ENCODE measurements at places on chromosomes 6 and 20.

GRCh38 chr6:54299542-54300269 lies 8.5 kb upstream of the TINAG start:
- H3K4me3 ChIP-seq, result no peak overlapping the region
- H3K4me1 ChIP-seq, result no peaks in the 10 kb centered on the region
- no peak overlapping the region for H3K27ac ChIP-seq

- no peak overlapping the region for H3K27ac ChIP-seq
- no peak overlapping the region for H3K4me3 ChIP-seq
- H3K4me1 ChIP-seq, result no peaks in the 10 kb centered on the region
Observed at GRCh38 chr6:46103441-46104115, 26.2 kb upstream of the ENPP4 start.

GRCh38 chr6:157635388-157636244 lies 187.4 kb upstream of the SNX9 start:
- DNase-seq, result no peak
- no peak overlapping the region for H3K4me3 ChIP-seq
- H3K27ac ChIP-seq, result no peak overlapping the region
- peaks cover 19% of the 10 kb centered on the region for H3K4me1 ChIP-seq
- peaks cover 3% of the 10 kb centered on the region for H3K27me3 ChIP-seq
- H3K36me3 ChIP-seq, result peaks cover 14% of the 10 kb centered on the region

GRCh38 chr20:48820649-48820973 lies 7.2 kb downstream of the PREX1 start:
- H3K4me1 ChIP-seq, result peaks cover 60% of the 10 kb centered on the region
- DNase-seq, result no peak
- no peak overlapping the region for H3K4me3 ChIP-seq
- peaks cover 47% of the 10 kb centered on the region for H3K36me3 ChIP-seq

DNA sequence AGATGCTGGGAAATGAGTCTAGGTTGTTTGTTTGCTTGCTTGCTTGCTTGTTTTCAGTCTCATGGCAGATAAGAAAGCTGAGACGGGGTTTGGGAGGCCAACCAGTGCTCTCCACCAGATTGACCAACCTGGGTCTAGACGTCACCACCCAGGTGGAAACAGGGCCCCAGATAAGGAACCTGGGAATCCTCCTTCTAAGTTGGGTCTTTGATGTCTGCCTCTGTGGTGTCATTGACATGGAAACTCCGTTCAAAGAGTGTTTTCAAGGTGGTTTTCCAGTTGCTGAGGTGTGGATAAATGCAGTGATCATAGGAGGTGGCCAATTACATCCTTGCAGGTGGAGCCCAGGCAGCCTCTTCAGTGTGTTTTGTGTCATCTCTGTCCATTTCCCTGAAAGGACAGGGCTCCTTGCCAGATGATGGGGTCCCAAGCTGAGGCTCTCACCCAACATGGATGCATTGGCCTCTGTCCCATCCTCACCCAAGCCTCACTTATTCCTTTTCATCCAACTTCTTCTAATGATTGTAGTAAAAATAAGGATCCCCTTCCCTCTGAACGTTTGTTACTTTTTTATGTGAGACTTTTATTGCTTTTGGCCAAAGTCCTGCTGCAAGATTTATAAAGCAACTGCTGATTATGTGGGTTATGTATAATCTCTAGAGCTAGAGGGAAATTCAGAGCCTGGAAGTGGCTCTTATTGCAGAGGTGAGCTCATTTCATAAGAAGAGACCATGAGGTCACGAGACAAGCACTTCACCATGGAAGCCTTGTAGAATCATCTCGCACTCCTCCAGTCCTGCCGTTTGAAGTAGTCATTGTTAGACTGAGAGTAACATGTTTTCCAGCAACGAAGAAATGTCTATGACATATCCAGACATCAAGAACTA lies 32.0 kb upstream of the SYNDIG1 start:
- H3K27me3 ChIP-seq, result peaks cover 2% of the 10 kb centered on the region
- no peak for DNase-seq
- no peak overlapping the region for H3K4me3 ChIP-seq
- H3K27ac ChIP-seq, result no peak overlapping the region
- peaks cover 22% of the 10 kb centered on the region for H3K4me1 ChIP-seq

DNA sequence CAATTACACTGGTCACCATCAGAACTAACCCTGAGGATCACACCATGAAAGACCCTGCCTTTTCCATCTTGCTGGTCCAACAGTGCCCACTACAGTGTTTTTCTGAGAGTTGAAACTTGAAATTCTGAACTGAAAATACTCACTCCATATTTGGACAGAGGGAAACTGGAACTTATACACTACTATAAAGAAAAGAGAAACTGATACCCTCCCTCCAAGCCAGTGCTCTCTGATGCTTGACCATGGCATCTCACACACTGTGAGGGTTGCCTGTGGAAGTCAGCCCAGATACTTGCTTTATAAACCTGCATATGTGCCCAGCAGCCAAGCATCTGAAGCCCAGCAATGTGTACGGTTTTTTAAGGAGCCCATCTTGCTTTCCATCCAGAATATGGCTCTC lies 108.7 kb downstream of the FOXA2 start:
- H3K27ac ChIP-seq, result no peak overlapping the region
- no peaks in the 10 kb centered on the region for H3K36me3 ChIP-seq
- peaks cover 19% of the 10 kb centered on the region for H3K4me1 ChIP-seq
- H3K27me3 ChIP-seq, result peaks cover 4% of the 10 kb centered on the region
